NCI-H1694 (cell line): ENCODE measurements at places on chromosomes 3 and 15.

GRCh38 chr3:25165306-25165705 lies 262.8 kb upstream of the RARB start:
- no peak for DNase-seq

- peak; percentile 10 for DNase-seq
Measured at GRCh38 chr3:14358426-14359211, 43.8 kb upstream of the SLC6A6 start.

DNA sequence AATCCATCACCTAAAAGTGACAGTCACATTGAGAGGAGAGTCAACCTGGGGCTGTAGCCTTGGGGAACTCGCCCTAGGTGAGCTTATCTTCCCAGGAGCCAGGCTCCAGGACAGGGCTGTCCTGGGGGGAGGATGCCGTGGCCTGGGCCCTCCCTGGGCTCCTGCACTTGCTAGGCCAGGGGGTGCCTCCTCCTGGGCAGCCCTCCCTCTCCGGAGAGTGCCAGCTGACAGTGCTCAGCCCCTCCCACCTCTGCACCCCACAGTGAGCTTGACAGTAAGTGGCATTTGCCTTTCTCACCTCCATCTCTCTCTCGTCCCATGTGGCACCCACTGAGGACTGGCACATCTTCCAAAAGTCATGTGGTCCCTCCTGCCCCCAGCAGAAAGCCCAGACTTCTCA lies 19.1 kb downstream of the UROC1 start:
- no peak for DNase-seq

DNA sequence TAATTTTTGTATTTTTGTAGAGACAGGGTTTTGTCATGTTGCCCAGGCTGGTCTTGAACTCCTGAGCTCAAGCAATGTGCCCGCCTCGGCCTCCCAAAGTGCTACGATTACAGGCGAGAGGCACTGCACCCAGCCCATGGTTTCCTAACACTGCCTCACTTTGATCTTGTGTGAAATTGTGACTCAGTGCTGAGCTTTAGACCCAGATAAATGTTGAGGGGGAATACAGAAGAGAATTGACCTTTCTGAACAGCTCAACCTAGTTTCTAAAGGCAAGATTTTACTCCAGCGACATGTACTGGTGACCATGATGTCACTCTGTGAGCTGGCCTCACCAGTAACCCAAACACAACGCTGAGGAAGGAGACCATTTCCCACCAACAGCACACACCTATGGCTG lies 73.5 kb downstream of the ATP1B3 start:
- no peak for DNase-seq

- no peak for DNase-seq
Measured at GRCh38 chr3:73491287-73491662, 133.5 kb downstream of the PDZRN3 start.

- DNase-seq: no peak
Measured at GRCh38 chr3:137062250-137062649, 104.5 kb downstream of the IL20RB start.

DNA sequence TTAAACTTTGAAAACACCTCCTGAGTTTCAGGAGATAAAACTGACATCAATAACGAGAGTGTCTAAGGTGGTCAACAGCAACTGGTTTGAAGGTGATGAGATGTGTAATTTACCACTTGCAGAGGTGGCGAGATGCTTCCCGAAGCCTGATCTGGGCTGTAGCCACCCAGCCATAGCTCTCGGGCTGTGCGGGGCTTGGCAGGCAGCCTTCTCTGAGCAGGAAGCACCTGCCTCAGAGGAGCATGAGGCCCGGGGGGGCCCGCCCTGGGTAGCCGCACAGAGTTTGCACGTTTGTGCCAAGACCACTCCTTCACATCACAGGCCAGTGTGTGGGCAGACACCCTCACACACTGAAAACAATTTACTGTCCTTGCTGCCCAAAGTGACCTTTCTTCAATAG lies 220.3 kb downstream of the CACNA2D3 start:
- no peak for DNase-seq

GRCh38 chr3:106906074-106906473 lies 471.2 kb upstream of the CCDC54 start:
- DNase-seq: no peak

DNA sequence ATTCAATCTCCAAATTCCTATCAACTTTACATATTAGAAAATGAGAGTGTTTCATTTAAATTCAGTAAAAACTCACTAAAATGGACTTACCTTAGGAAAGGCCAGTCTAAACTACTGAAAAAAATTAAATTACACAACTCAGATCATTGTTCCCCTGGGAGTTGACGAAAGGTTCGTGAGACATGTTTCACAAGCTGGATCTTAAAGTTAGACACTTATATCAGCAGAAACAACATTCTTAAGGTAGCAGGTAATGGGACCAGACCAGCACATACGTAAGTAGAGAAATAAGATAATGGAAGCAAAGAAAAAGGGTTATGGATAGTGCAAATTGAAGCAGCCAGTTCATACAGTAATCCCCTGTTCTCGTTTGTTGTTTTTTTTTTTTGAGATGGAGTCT lies 8.9 kb downstream of the RFX7 start:
- no peak for DNase-seq

- DNase-seq: no peak
Measured at GRCh38 chr3:50978991-50979667, 304.4 kb downstream of the DOCK3 start.

DNA sequence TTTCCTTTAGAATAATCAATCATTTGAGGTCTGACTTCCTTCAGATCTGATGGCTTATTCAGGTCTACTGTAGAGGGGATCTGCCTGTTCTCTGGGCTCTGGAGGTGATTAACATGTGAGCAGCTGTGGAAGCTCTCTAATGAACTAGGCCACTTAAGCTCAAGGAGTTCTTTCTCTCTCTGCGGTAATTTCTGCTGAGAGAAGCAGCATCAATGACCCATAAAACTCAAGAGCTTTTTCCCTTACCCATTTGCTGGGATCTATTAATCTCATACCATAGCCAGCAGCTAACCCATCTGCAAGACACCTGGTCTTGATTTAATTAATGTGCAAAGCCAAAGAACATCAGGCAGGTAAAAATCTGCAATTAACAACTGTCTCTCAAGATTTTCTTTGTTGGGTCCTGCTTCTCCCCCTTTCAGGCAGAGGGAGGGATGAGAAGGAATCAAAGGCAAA lies 73.2 kb upstream of the DLG1 start:
- DNase-seq: no peak

GRCh38 chr3:136250903-136251460 lies 842 bp downstream of the PCCB start:
- peak; percentile 32 for DNase-seq

GRCh38 chr3:23395115-23395514 lies 192.0 kb downstream of the UBE2E2 start:
- DNase-seq: no peak

GRCh38 chr15:74025436-74025835 lies 30.9 kb downstream of the PML start:
- no peak for DNase-seq

DNA sequence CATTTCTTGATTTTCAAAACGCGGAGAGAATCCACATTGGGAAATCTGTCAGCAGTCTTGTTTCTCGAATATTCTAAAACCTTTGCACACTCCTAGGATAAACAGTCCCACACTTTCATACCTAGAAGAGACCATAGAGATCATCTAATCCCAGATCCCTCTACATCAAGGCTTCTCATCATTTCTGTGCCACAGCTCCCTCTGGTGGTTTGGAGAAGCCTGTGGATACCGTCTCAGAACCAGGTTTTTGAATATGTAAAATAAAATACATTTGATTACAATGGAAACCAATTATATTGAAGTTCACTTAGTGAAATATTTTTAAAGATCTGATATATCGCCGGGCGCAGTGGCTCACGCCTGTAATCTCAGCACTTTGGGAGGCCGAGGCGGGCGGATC lies 211.9 kb upstream of the GOLGA6L4 start:
- DNase-seq: no peak

GRCh38 chr3:192170659-192171058 lies 556.7 kb downstream of the FGF12 start:
- no peak for DNase-seq

DNA sequence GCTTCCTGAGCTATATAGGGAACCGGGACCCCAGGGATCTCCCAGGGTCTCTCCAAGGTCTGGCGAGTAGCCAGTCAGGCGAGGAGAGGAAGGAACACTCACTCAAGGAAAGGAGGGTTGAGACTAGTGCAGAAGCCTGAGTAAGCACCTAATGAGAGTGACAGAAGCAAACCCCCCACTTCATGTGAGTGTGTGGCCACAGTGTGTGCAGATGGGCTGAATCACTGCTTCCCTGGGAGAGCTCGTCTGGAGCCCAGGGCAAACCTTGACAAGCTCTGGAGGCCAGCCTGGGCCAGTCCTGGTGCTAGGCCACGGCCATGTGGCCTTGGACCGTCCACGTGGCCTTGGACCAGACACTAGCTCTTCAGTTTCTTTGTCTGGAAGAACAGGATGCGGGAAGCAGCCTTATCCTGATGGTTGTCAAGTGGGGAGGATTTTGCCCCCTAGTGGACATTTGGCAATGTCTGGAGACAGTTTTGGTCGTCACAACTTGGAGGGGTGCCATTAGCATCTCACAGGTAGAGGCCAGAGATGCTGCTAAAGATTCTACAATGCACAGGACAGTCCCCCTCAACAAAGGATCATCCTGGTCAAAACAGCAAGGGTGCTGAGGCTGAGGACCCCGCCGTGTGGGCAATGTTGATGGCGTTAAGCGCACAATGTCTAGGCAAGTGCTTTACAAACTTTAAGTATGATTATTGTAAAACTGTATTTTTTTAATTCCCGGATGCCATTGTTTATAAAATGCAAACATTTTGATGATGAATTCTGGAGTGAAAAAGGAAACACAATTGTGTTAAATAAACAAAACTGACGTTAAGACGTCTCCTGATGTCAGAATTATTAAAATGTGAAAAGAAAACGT lies 34.8 kb upstream of the CTSH start:
- peak; percentile 53 for DNase-seq

DNA sequence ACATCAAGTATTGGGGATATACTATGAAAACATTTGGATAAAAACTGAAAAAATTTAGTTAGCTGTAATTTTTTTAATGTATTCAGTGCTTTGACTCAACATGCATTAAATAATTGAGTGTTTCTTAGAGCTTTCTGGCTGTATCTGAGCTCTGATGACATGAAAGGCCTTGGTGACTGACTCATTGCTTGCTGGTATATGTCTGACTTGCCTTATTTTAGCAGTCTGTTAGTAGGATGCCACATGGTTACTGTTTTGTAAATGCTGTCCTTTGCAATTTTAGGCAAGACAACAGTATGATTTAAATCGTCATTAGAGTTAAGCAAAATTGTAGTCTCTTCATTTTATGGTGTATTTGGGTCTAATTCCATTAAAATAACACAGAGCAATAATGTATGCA lies 199.2 kb downstream of the GHSR start:
- DNase-seq: no peak

- no peak for DNase-seq
Measured at GRCh38 chr3:138062626-138063025, 52.7 kb downstream of the CLDN18 start.
